ENCODE measurements at places on chromosomes 1 and 21.

- no peak for DNase-seq
Observed at GRCh38 chr1:167219194-167219593, 1.5 kb upstream of the POU2F1 start.

DNA sequence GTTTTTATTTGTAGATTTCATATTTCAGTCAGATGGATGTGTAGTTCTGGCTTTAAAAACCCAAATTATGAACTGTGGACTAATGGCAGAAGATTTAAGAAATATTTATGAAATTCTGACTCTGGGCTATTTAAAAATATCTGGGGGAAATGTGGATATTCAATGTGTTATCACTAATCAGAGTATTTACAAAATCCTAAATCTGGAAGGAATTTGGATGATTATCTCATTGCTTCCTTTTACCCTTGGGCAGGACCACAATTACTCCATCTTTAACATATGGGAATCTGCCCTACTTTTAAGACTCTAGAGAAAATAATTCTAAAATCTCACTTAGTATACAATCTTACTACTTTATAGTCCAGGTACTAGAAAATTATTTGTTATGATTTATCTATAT is 203.2 kb downstream of the PDE4B start:
- no peak for DNase-seq

- no peak for DNase-seq
Observed at GRCh38 chr1:81594206-81594605, 206.5 kb upstream of the ADGRL2 start.

DNA sequence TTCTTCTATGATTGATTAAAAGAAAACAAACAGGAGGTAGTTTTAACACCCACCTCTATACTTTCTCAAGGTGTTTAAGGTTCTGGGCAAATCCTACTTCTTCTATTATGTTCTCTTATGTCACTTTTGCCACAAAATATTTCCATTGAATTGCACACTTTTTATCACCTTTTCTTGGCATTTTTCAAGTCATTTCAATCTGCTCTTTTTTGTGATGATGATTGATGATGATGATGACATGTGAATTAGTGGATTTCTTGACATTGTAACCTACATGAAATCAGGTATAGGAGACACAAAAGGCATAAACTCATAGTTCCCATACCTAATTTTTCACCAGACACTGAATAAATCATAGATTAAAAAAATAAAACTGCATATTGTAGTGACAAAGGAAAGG is 4.1 kb downstream of the PTPRC start:
- no peak for DNase-seq

DNA sequence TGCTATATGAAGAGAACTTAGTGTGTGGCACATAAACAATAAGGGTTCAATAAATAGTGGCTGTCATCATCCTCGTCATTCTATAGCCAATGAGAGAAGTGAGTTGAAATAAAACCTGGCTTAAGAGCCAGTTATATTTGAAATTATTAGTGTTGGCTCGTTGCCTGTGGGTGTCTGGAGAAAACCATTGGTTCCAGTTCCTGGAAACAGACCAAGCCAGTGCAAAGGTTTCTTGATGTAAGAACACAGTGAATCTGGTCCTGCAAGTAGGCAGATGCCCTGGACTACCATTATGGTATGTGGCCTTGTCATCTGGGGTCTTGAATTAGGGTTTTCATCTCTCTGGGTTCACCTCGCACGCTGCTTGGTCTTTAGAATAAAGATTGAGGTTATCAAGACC is 43.3 kb downstream of the URB2 start:
- DNase-seq: no peak

DNA sequence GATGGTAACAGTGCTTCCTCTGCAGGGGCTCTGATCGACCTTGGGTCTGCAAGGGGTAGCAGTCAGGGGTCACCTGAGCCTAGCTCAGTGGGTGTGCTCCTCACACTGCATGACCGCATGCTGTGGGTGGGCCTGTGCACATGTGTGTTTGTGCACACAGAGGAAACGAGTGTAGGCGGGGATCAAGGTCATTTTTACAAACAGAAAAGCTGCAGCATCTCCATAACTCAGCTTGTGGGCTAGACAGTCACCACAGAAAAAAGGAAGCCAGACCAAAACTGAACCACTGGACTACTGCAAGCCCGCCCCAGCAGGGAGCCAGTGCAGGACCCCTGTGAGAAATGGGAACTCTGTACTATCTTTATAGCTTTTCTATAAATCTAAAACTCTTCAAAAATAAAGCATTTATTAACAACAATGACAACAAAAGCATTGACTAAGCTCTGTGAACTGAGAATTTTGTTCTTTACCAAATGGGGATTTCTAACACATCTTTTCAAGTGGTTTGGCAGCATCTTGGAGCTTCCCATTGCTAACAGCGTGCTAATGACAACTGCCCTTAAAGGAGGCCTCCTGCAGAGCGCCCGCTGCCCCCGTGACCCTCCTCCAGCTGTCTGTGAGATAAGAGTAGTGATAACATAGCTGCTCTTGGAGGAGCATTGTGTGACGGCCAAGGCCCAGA is 19.9 kb upstream of the NEK2 start:
- peak; percentile 59 for DNase-seq

GRCh38 chr21:35509001-35509704 is 460.1 kb upstream of the RUNX1 start:
- DNase-seq: peak; percentile 90

DNA sequence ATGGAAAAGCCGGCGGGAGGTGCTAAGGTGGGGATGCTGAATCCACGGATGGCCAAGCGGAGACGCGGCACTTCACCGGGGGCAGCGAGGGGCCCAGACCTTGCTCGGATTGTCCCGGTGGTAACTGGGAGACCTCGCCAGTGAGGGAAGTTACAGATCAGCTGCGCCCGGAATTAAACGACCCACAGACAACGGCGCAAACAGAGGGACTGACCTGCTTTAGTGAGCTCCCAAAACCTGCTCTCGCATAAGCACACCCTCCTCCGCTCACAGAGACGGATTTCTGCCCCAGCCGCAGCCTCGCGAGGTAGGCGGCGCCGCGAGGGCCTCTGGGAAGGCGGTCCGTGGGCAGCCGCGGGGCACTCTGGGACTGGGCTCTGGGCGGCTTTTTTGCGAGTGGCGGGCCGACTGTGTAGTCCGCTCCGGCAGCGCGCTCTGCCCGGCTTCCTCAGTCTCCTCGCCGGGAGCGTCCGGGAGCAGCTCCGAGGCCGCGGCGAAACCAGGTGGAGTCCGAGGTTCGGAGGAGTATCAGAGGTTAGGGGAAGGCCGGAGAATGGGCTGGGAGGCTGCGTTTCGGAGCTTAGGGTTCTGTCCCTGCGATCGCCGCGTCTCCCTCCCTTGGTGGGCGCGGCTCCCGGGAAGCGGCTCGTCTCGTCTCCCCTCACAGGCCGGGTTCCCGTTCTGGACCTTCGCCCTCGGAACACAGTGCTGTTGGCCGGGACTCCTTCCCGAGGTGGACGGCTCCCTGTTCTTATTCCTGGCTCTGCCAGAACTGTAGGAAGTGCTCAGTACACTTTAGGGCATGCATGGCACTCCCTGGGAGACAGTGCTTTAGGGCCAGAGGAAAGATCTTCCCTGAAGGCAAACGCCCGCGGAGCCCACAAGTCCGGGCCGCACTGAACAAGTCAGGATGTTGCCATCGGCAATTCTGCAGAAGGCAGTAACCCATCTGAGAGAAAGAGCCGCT is at the start of gene EXO5:
EXO5 (plus strand) TSS at position 393 of the 967 bp plus-strand sequence. CDS start 5,778 bp downstream, outside the sequence.
- DNase-seq: peak; percentile 63

GRCh38 chr1:107833061-107833460 is 131.9 kb downstream of the VAV3 start:
- DNase-seq: peak; percentile 53

DNA sequence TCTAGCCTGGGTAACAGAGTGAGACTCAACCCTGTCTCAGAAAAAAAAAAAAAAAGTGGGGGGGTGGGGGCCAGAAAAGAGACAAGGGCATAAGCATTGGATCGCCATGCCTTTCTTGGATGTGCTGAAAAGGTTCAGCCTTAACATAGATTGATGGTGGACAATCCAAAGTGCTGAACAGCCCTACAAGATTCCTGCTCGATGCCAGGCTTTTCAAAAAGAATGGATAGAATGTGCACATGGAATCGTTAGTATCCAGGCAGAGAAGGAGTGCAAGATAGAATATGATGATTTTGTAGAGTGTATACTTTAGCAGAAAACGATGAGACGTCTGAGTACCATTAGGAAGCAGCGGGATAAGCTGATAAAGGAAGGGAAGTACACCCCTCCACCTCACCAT is 10.9 kb upstream of the COA7 start:
- DNase-seq: no peak

- DNase-seq: peak; percentile 3
Observed at GRCh38 chr1:234014208-234014607, 109.7 kb downstream of the SLC35F3 start.

GRCh38 chr1:58539553-58539952 is 7.0 kb downstream of the OMA1 start:
- no peak for DNase-seq

GRCh38 chr1:158952416-158952815 is 21.1 kb downstream of the PYHIN1 start:
- DNase-seq: peak; percentile 42

- no peak for DNase-seq
Observed at GRCh38 chr21:39182484-39183271, 573 bp downstream of the PSMG1 start.

DNA sequence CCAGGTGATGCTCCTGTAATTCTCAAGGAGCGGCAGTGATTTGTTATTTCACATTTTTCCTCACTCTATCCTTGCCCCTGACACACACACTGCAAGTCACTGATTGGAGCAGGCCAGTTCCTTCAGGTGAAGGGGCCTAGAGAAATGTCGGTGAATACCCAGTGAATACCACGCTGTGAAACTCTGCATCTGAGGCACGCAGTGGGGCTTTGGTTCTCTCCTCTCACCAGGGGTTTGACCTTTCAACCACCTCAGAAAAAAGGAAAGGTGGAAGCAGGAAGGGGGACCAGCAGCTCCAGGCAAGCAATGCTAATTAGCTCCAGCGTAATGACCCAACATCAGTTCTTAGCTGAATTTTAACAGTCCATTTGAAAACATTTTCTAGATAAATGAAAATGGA is 532 bp upstream of the FAM177B start:
- no peak for DNase-seq

DNA sequence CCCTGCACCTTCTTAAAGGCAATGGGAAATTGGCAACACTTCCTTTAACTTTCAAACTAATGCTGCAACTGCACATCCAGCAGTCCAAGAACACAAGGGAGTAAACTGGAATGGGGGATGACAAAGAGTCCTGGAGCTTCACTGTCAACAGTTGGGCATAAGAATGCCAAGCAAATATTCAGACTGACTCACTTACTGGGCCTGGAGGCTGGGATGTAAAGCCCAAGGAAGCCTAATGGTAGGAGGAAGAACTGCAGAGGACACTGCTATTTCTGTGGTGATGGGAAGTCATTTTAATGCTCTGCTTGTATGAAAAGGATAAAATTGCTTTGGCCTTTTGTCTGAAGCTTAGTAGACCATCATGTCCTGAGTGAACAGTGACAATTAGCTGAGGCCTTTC is 15.7 kb upstream of the DMRTA2 start:
- no peak for DNase-seq

DNA sequence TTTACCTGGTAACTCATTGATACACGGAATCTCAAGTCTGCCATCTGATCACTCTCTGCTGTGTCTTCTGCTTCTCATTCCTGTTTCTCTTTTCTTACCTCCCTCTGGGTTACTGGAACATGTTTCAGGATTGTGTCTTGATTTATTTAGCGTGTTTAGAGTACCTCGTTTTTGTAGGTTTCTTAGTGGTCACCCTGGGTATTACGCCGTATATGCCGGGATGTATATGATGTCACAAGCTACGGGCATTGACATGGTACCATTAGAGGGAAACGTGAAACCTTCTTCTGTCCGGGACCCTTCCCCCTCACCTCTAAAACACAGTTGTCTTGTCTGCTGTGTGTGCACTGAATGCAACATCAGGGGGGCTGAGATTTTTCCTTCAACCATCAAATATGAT is 2.8 kb downstream of the ACTRT2 start:
- peak; percentile 12 for DNase-seq

GRCh38 chr1:28143496-28144202 is 32.8 kb downstream of the PTAFR start:
- DNase-seq: no peak

GRCh38 chr1:174556392-174556791 is 108.6 kb downstream of the GPR52 start:
- no peak for DNase-seq

DNA sequence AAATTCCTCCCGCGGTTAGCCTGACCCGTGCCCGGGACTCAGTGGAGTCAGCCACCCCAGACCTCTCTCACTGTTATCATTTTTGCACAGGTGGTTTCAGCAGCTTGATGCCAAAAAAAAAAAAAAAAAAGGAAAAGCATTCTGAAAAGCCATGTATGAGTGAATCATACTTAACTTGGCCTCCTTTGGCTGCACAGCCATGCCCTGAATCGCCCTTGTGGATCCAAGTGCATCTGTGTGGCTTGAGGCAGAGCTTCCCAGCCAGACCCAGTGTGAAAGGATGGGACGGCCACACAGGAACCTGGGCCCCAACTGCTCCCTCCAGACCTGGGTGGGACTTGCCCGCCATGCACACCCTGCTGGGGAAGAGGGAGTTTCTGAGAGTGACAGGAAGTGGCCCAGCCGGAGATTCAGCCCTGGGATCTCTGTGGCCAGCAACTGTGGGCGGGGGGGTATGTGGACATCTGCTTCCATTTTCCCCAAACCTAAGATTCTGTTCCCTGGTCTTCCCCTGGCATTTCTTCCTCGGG is 8.6 kb downstream of the YBEY start:
- DNase-seq: peak; percentile 42

- DNase-seq: no peak
Observed at GRCh38 chr1:229585338-229585737, 26.8 kb upstream of the ABCB10 start.

DNA sequence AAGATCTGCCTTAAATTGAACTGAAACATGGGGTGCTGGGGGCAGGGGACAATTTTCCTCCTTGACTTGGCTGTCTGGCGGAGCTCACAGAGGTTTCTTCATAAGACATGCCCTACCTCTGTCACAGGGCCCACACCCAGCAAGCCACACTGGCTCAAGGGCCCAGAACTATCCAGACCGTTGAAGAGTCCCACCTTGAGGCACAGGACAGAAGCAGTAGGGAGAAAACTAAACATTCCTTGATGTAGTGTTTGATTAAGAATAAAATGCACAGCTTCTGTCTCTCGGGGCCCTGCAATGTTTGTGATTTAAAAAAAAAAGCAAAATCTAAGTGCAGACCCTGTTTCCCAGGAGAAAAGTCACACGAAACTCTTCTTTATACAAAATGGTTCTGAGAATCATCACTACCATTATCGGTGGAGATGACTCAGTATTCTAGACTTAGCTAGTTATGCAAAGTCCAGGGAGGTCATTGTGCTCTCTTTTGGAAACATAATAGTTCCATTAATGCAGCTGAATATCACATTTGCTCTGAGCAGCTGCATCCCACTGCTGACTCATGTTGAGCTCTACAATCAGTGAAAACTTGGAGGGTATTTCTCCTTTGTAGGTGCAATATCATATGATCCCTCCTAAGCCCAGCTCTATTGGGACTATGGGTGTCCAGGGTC is 53.6 kb upstream of the DIRAS3 start:
- no peak for DNase-seq
